Small intestine (tissue), 16 donors: ENCODE measurements at places on chromosomes 7 and 10.

GRCh38 chr10:93346108-93346507, 136.0 kb downstream of the MYOF start:
- no peak for DNase-seq

- no peaks in the 10 kb centered on the region for H3K4me1 ChIP-seq
- DNase-seq: no peak
- H3K27ac ChIP-seq: no peak overlapping the region
- no peak overlapping the region for H3K4me3 ChIP-seq
Observed at GRCh38 chr10:116316503-116316902, 7.7 kb upstream of the CCDC172 start.

GRCh38 chr10:27525819-27526218, 21.7 kb downstream of the RAB18 start:
- H3K4me1 ChIP-seq: no peaks in the 10 kb centered on the region
- no peak overlapping the region for H3K27ac ChIP-seq
- no peaks in the 10 kb centered on the region for H3K36me3 ChIP-seq
- H3K4me3 ChIP-seq: no peak overlapping the region

- H3K27me3 ChIP-seq: no peaks in the 10 kb centered on the region
- no peak for DNase-seq
- H3K4me3 ChIP-seq: no peak overlapping the region
- no peaks in the 10 kb centered on the region for H3K36me3 ChIP-seq
- no peak overlapping the region for H3K27ac ChIP-seq
Observed at GRCh38 chr10:71085689-71086438, 126.5 kb upstream of the UNC5B start.

DNA sequence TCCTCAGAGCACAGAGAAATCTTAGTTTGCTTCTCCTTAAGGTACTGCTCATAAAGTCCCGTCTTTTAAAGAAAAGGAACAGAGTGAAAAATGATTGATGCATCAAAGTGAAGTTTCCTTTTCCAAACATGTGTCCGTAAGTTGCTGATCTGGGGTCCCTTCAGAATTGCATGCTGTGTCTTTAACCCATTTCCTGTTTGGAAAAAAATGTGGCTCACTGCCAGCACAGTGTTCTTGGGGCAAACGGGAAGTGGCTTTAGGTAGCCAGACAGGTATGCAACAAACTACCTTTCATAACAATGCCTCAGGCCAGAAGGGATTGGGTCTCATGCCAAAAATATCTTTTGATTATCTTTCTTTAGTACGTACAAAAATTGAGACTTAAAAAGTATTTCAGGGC, 50.9 kb downstream of the TFAM start:
- H3K27me3 ChIP-seq: no peaks in the 10 kb centered on the region
- H3K4me3 ChIP-seq: no peak overlapping the region
- no peaks in the 10 kb centered on the region for H3K36me3 ChIP-seq
- H3K4me1 ChIP-seq: no peaks in the 10 kb centered on the region
- DNase-seq: peak; percentile 14

- DNase-seq: no peak
- H3K27me3 ChIP-seq: no peaks in the 10 kb centered on the region
- H3K4me1 ChIP-seq: no peaks in the 10 kb centered on the region
Observed at GRCh38 chr7:72017756-72018155, 394.4 kb downstream of the CALN1 start.

DNA sequence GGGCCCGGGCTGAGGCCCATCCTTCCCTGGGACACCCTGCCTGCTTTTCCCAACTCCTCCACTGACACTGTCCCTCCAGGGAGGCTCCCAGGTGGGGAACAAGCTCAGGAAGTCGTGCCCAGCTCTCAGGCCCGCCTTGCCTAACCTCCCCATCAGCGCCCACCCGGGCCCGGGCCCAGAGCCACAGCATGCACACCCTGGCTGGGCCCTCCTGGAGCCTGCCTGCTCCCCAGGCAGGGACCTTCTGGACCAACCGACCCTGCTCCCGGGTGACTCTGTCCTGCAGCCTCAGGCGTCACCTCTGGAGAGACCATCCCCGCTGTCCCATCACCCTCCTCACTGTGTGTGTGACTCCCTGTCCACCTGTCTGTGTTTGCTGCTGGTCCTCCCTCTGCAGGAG, 1.8 kb upstream of the TMEM184A start:
- no peak overlapping the region for H3K4me3 ChIP-seq
- H3K27me3 ChIP-seq: no peaks in the 10 kb centered on the region
- H3K36me3 ChIP-seq: no peaks in the 10 kb centered on the region
- DNase-seq: no peak
- no peak overlapping the region for H3K27ac ChIP-seq
- no peaks in the 10 kb centered on the region for H3K4me1 ChIP-seq

GRCh38 chr10:92239600-92240288, 51.1 kb downstream of the CPEB3 start:
- H3K36me3 ChIP-seq: no peaks in the 10 kb centered on the region
- peak; percentile 16 for DNase-seq
- peak overlapping the region; percentile 80 for H3K27ac ChIP-seq
- H3K4me3 ChIP-seq: peak overlapping the region; percentile 48
- peaks cover 10% of the 10 kb centered on the region for H3K4me1 ChIP-seq

- H3K36me3 ChIP-seq: no peaks in the 10 kb centered on the region
- no peak for DNase-seq
- no peaks in the 10 kb centered on the region for H3K4me1 ChIP-seq
- no peak overlapping the region for H3K27ac ChIP-seq
- no peak overlapping the region for H3K4me3 ChIP-seq
Observed at GRCh38 chr10:22803261-22803885, 89.0 kb upstream of the PIP4K2A start.

DNA sequence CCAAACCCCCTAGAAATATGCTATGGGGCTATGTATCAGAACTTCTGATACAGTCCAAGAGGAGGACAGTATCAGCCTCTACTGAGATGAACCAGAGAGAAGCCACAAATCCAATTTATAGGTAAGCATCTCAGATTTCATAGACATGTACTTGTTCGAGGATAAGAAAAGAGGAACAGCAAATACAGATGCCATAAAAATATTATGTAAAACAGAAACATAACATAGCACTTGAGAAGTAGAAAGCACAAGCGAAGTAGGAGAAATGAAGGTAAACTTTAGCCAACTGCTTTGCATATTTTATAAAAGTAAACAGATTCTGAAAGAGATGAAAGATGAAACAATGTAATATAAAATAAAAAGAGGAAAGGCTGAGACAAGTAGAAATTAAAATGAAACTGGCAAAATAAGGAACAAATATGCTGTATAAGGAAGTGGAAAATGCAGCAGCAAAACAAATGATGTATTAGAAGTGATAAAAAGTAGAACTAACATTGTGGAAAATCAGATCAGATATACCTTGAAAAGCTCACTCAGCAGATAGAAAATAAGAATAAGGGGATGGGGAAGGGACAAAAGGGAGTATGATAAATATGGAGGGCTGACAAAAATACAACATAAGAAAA, 135.1 kb downstream of the SKAP2 start:
- H3K36me3 ChIP-seq: no peaks in the 10 kb centered on the region
- no peak overlapping the region for H3K4me3 ChIP-seq
- no peak for DNase-seq
- H3K27me3 ChIP-seq: no peaks in the 10 kb centered on the region

- no peak overlapping the region for H3K27ac ChIP-seq
- H3K4me1 ChIP-seq: no peaks in the 10 kb centered on the region
- H3K36me3 ChIP-seq: no peaks in the 10 kb centered on the region
- H3K4me3 ChIP-seq: no peak overlapping the region
- no peaks in the 10 kb centered on the region for H3K27me3 ChIP-seq
- no peak for DNase-seq
Observed at GRCh38 chr10:12849319-12850181, 152.0 kb downstream of the CCDC3 start.

- no peak for DNase-seq
- H3K27ac ChIP-seq: peak overlapping the region; percentile 2
- no peak overlapping the region for H3K4me3 ChIP-seq
- no peaks in the 10 kb centered on the region for H3K4me1 ChIP-seq
Observed at GRCh38 chr7:1447551-1448244, 11.6 kb downstream of the MICALL2 start.

DNA sequence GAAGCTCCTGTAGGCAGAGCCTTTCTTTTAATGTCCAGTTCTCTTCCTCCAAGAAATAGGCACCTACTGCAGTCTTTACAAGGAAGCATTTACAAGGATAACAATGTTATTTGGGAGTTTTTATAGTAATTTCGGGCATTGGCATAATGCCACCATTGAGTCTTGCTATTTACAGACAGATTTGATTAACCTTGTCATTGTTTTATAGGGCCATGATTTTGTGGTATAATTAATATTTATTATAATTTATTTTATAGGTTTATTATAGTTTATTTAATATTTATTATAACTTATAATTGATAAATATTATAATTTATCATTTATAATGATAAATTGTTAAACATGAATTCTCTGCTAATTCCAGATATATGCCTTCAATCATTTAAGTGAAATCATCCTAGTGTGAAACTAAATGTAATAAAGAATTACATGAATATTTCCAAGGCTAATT, 573 bp upstream of the POT1 start:
- H3K36me3 ChIP-seq: no peaks in the 10 kb centered on the region
- peaks cover 6% of the 10 kb centered on the region for H3K4me1 ChIP-seq
- no peak for DNase-seq
- no peak overlapping the region for H3K27ac ChIP-seq

- H3K4me3 ChIP-seq: no peak overlapping the region
- no peaks in the 10 kb centered on the region for H3K4me1 ChIP-seq
- no peak for DNase-seq
Observed at GRCh38 chr7:31919678-31920369, 150.4 kb downstream of the PDE1C start.

DNA sequence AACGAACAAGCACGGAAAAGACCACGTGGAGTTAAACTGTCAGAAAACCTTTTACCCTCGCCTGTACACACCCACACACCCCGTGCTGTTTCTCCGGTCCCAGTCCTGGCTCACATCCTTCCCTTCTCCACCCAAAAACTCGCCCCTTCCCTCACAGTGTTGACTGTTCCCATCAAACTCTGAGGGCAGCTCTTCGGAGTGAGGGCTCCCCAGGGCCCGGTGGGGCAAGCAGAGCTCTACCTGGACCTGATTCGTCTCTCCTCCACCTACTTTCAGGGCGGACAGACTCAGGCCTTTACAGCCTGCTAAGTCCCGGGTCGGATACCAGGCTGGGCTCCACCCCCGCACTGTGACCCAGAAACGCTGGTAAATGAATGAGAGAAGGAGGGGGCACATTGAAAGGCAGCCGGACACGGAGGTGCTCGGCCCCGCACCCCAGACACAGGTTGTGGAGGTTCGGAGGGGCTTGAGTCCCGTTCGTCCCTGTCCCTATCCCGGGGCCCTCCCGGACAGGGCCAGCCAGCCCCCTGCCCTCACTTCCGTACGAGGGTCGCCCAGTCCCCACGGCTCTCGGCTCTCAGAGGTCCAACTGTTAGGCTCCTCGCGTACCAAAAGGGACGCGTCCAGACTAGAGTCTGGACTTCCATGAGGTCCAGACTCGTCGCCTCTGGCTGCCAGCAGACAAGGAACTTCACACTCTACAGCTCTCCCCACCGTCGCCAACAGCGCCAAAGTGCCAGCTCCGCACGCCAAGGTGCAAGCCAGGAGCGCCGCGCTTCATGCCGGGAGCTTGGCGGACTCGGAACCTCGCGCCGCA, 31.7 kb upstream of the ASL start:
- no peaks in the 10 kb centered on the region for H3K4me1 ChIP-seq
- H3K27ac ChIP-seq: no peak overlapping the region
- H3K36me3 ChIP-seq: no peaks in the 10 kb centered on the region

DNA sequence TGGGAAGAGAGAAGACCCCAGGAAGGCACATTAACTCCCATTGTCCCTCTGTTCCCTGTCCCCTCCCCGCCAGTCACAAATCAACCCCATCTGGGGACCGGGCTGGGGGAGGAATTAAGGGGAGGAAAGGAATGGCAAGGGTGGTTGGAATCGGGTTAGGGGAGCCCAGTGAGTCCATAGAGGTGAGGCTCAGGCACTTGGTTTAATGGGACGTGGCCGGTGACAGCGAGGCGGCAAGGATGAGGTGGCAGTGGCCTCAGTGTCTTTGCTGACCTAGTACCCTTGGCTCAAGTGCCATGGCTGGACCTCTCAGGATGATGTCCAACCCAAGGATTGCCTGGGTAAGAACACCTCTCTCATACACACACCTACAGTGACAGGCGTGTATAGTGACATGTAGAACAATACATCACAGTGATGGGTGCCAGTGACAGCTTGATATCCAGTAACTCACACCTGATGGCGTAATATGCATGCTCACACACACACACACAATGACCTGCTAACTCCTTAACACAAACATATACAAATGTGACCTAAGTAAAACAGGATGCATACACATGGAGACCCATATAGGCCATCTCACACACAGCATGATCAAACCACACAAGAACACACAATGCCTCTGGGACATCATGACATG, 12.3 kb downstream of the KCNIP2 start:
- no peaks in the 10 kb centered on the region for H3K27me3 ChIP-seq
- peak overlapping the region; percentile 56 for H3K4me3 ChIP-seq
- H3K4me1 ChIP-seq: peaks cover 5% of the 10 kb centered on the region
- H3K27ac ChIP-seq: peak overlapping the region; percentile 52
- peak; percentile 17 for DNase-seq

GRCh38 chr7:15481132-15481531, 80.7 kb downstream of the AGMO start:
- DNase-seq: no peak
- H3K27me3 ChIP-seq: no peaks in the 10 kb centered on the region
- H3K4me3 ChIP-seq: no peak overlapping the region
- H3K27ac ChIP-seq: no peak overlapping the region

DNA sequence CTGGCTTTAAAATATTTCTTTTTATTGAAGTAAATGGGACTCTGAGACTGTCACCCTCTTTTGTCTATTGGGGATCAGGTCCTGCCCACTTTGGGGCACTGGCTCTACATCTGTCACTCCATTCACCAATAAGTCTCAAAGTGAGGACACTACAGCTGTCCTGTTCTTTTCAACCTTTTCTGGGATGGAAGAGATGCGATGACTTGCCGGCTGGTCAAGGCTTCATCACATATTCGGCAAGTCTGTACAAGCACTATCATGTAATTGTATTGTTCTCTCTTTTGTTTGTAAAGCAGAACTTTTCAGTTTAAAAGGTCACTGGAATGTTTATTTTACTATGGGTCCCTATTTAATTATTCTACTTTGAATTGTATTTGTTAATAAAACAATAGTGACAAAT, 17.7 kb upstream of the SP8 start:
- H3K4me1 ChIP-seq: no peaks in the 10 kb centered on the region
- no peak overlapping the region for H3K27ac ChIP-seq
- H3K36me3 ChIP-seq: no peaks in the 10 kb centered on the region
- H3K27me3 ChIP-seq: peaks cover 6% of the 10 kb centered on the region
- no peak overlapping the region for H3K4me3 ChIP-seq

DNA sequence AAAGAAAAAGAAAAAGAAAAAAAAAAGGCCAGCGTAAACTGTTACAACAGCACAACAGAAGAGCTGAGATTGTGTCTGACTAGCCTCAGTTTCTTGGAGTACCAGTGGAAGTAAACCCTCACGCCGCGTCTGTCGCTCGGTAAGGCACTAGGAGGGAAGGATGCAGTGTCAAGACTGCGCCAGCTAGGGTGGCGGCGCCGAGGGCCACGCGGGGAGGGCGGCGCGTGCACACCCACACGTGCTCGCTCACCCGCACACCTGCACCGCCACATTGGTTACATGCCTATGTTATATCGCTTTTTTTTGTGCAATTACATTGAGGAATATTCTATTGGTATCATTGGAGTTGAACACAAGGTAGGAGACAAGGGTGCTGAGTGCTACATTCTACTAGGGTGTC, 48.2 kb downstream of the CLEC2L start:
- no peak for DNase-seq
- H3K36me3 ChIP-seq: peaks cover 17% of the 10 kb centered on the region
- no peaks in the 10 kb centered on the region for H3K27me3 ChIP-seq
